ENCODE measurements at places on chromosomes 7 and 10.

- peak; percentile 43 for DNase-seq
Measured at GRCh38 chr7:44384586-44385433, 59.4 kb upstream of the CAMK2B start.

- DNase-seq = no peak
Measured at GRCh38 chr10:128001363-128001745, 94.5 kb downstream of the PTPRE start.

- DNase-seq = no peak
Measured at GRCh38 chr7:75878312-75878768, 494 bp upstream of the RHBDD2 start.

DNA sequence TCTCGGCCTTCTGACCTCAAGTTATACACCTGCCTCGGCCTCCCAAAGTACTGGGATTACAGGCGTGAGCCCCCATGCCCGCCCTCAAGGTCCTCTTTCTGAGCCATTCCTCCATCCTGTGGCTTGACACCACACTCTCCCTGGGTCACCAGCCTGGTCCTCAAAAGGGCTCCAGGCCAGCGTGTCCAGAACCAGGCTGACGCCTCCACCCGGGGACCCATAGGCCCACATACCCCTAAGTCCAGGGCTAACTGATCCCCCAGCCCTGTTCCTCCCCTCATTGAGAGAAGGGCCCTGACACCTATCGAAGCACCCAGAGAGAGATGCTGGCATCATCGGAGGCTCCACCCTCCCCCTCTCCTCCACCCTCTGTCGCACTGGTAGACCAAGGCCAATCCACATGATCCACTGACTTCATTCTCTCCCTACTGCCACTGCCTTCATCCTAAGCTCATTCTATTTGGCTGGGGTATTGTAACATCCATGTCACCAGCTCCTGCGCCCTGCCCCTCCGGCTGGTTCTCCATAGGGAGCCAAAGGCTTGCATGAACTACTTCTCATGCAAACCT is 46.7 kb downstream of the TMEM270 start:
- peak; percentile 34 for DNase-seq

DNA sequence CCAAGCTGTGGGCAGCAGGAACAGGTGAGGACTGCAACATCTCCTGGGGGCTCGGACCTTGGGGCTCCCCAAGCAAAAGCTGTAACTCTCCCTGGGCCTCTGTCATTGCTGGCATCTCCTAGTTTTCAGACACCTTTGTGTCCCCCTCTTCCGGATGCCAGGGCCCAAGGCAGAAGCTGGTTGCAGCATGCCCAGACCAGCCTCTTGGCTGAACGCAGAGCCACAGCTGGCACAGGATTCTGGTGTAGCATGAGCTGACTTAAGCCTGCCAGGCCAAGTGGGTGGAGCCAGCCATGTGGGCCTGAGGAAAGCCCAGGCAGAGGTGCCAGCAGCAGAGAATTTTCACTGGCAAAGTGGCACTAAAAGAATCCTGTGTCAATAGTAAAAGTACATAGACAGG is 43.5 kb downstream of the ZWINT start:
- DNase-seq = peak; percentile 41

- no peak for DNase-seq
Measured at GRCh38 chr10:95782318-95782717, 26.4 kb downstream of the ENTPD1 start.

DNA sequence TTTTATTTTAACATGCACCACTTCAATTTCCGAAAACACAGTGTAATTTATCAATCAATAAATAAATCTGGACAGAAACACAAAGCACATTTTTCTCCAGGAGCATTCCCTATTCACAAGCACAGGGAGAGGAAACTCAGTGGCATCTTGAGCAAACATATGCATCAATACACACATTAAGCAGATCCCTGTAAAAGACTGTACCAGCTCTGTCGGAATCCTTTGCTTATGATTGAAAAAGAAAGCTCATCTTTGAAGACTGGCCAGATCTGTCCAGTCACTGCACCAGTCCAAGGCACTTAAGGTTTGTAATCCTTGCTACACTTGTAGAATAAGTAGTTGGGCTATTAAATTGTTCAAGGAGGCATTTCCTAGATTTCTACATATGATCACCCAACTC is 343.9 kb downstream of the BMPER start:
- no peak for DNase-seq

Data from islet precursor cell (in vitro differentiated cells).